ENCODE measurements at places on chromosomes 6 and 20.

DNA sequence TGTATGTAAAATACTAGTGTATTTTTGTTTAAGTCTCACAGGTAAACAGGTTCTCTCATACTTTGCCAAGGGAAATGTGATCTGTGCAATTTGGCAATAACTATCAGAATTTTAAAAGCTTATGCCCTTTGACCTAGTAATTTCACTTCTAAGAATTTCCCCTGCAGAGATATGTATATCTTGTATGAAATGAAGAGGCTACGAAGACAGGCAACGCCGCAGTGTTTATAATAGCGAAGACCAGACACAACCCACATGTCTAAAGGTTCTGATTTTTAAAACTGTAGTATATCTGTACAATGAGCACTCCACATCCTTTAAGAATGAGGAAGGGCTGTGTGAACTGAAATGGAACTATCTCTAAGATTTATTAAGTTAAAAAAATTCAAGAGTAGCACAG lies 7.5 kb downstream of the TRAF3IP2 start:
- no peak for DNase-seq

DNA sequence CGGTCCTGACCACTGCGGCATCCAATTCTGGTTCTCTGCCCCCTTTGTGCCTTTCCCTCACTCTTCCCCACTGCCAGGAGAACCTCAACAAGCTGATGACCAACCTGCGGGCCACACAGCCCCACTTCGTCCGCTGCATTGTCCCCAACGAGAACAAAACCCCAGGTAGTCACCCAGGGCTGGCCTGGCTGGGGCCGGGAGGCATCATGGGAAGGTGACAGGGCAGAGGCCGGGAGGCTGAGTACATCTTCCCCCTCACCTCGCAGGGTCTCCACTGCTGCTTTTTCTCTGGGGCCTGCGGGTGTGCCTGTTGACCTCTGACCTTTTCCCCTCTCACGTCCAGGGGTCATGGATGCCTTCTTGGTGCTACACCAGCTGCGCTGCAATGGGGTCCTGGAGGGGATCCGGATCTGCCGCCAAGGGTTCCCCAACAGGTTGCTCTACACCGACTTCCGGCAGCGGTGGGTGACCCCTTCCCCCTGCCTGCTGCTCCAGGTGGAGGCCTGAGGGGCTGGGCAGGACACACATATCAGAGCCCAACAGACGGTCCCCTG lies 35.1 kb downstream of the MYH7B start:
- no peak for DNase-seq

- DNase-seq: no peak
These were observed 32.0 kb upstream of the SCRT2 start for GRCh38 chr20:707451-708110.

DNA sequence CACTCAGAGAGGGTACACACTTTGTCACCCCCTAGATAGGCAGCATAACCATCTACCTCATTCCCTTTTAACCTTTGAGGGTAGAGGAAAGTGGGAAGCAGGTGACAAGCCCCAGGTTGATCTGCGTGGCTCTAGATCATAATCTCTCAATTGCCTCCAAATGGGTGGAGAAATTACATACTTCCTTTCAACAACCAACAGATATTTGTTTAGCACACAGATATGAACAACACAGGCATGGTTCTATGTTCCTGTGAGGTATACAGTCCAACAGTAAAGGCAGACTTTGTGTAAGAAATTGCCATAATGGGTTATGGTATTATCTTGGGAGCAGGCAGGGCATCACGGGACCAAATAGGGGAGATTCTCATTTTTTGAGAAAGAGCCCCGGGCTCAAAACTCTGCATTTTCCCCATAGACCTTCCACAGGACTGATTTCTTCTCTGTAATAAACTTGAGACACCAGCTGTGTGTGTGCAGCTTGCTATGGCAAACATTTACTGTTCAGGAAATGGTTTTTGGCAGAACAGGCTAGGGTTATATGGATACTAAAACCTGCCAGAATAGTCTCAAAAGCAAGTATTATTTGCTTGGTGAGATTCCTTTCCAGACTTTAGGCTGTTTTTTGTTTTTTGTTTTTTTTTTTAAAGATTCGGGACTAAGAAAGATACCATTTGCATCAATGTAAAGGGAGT lies 126.2 kb downstream of the CD164 start:
- no peak for DNase-seq

DNA sequence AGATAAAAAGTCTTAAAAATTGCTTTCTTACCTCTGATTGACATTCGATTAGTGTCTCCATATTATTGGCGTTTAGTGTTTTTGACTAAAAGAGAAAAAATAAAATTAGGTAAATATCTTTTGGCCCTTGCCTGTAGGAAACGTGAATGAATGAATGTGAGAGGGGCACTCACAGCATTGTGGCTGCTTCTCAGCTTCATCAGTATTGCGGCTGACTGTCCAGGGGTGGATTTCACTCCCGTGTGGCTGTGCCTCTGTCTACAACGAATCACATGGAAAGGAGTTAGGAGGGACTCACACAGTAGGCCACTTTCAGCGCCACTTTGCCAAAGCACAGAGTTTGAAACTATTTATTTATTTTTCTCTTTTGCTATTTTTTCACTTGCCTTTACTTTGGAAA lies 844 bp downstream of the TAGAP start:
- peak; percentile 54 for DNase-seq

GRCh38 chr6:158781692-158782373 lies 37.3 kb downstream of the EZR start:
- no peak for DNase-seq

DNA sequence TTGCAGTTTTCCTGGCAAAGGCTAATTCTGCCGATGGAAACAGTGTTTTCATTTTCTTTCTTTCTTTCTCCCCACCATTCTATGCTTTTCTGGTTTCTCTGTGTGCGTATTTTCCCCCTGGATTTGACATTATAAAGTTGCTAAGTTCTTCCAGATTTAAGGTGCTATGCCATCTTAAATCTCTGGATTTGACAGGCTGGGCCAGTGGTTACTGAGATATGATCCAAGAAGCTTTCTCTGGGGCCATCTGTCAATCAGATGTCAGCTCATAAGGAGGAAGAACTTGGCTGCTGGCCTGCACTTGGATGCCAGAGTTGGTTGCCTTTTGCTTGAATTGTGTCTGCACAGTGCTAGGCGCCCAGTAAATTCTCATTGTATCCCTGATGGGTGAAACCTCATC lies 39.7 kb downstream of the SLC2A10 start:
- no peak for DNase-seq

- no peak for DNase-seq
These were observed 92.4 kb downstream of the DST start for GRCh38 chr6:56550301-56550700.

GRCh38 chr20:48801197-48801596 lies 26.6 kb downstream of the PREX1 start:
- DNase-seq: no peak

GRCh38 chr6:120553353-120553752 lies 780.9 kb downstream of the TBC1D32 start:
- no peak for DNase-seq

DNA sequence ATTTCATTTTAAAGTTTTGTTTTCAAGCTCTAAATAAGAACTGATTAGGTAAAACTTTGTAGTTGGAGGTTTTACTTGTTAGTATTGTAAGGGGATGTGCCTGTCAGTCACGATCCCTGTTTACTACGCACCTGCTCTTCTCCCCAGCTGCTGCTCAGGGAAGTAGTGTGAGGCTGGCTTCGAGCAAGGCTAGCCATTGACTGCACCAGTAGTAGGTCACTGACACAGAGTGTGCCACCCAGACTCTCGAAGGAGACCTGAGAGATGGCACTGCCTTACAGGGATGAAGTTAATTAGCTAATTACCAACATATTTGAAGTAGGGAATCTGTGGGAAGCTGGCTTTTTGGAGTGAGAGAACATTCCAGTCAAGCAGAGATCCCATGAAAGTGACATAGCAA lies 89.2 kb downstream of the DNAH8 start:
- no peak for DNase-seq

DNA sequence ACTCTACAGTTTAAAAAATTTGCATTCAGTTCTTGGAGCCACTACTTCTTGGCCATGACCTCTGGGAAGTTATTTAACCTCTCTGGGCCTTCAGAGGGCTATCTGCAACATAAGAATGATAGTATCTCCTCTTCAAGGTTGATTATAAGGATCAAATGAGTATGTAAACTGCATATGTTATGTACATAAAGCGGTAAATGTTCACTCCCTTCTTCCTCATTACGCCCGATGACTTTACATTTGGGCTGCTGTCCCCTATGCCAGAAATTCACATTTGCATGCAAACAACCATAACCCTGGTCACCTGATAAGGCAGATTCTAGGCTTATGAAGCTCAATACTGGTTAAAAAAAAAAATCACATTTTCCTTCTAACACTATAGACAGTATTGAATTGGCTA lies 50.4 kb downstream of the ALDH5A1 start:
- DNase-seq: no peak

GRCh38 chr20:51894201-51894600 lies 91.9 kb upstream of the SALL4 start:
- DNase-seq: no peak

DNA sequence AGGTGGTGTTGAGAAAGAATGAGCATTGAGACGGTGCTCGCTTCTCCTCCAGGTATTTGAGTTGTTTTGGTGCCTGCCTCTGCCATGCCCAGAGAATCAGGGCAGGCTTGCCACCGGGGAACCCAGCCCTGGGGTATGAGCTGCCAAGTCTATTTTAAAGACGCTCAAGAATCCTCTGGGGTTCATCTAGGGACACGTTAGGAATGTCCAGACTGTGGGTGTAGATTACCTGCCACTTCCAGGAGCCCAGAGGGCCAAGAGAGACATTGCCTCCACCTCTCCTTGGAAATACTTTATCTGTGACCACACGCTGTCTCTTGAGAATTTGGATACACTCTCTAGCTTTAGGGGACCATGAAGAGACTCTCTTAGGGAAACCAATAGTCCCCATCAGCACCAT lies 28.3 kb downstream of the SAYSD1 start:
- DNase-seq: no peak

- no peak for DNase-seq
These were observed 109.7 kb upstream of the FOXQ1 start for GRCh38 chr6:1202201-1202600.

GRCh38 chr20:49292010-49292409 lies 14.2 kb upstream of the ZNFX1 start:
- DNase-seq: no peak

GRCh38 chr6:23243854-23244253 lies 674.5 kb downstream of the HDGFL1 start:
- DNase-seq: no peak

- no peak for DNase-seq
These were observed 2.8 kb downstream of the KCNQ5 start for GRCh38 chr6:72624557-72625160.

GRCh38 chr6:56954403-56955170 lies at the start of gene BEND6:
TSS of gene BEND6 (plus strand) at chr6:56955107. CDS start at chr6:56981811, 26,704 bp downstream.
- no peak for DNase-seq

GRCh38 chr6:151257985-151258445 lies 18.2 kb downstream of the AKAP12 start:
- no peak for DNase-seq

GRCh38 chr6:160975162-160975561 lies 16.4 kb upstream of the MAP3K4 start:
- no peak for DNase-seq

- no peak for DNase-seq
These were observed 32.7 kb upstream of the PROKR2 start for GRCh38 chr20:5349448-5349847.

GRCh38 chr6:56724455-56724854 lies 81.8 kb upstream of the DST start:
- DNase-seq: no peak

- no peak for DNase-seq
These were observed 740.5 kb downstream of the CBLN4 start for GRCh38 chr20:55264703-55265239.

DNA sequence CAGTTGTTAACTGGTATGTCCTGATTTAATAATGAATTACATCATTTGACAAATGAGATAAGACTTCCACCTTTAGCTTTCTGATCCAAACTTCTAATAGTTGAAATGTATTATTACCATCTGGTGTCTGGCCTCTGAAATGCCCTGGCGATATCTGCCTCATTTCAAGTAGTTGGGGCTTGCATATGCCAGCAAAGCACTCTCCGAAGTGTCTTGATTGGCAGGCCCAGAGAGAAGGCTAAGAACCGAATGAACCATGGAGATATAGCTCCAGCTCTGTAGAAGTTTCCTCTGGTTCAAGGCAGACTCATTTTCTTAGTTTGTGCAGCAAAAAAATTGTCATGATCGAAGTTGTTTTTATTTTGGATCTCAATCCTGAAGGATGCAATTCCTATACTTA lies 13.4 kb upstream of the HIVEP2 start:
- no peak for DNase-seq

DNA sequence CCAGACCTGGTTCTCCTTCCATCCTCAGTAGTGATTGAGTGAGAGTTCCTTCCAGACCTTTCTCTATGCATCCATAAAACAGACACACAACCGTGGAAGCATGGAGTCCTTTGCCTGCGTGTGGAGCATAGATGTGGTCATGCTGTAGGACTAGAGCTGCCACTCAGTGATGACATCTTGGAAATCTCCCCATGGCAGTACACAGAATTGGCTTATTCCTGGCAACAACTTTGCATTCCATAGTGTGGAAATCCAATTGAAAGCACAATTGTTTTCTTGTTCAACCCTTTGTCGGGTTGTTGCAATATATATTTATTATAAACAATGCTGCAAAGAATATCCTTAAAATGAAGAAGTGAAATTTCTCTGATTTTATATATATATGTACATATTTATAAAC lies 547.8 kb downstream of the CDH26 start:
- no peak for DNase-seq

GRCh38 chr6:42359021-42359420 lies 92.7 kb downstream of the TRERF1 start:
- no peak for DNase-seq

GRCh38 chr6:56091159-56091869 lies 156.1 kb downstream of the COL21A1 start:
- no peak for DNase-seq

GRCh38 chr6:14520029-14520428 lies 402.5 kb downstream of the CD83 start:
- DNase-seq: no peak

- DNase-seq: no peak
These were observed 125.2 kb downstream of the HIVEP2 start for GRCh38 chr6:142819603-142820337.

DNA sequence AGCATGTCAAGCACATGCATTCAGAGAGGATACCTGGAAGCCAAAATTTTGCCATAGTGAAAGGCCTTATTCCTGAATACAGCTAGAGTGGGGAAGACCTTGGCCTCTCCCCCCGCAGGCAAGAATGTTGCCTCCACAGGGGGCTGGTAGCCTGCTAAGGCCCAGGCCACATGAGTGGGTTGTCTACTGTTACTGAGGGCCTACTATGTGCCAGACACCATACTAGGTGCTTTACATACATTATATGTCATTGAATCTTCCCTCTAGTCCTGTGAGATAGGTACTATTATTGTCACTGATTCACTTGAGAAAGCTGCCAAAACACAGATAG lies 642 bp upstream of the PI16 start:
- no peak for DNase-seq

DNA sequence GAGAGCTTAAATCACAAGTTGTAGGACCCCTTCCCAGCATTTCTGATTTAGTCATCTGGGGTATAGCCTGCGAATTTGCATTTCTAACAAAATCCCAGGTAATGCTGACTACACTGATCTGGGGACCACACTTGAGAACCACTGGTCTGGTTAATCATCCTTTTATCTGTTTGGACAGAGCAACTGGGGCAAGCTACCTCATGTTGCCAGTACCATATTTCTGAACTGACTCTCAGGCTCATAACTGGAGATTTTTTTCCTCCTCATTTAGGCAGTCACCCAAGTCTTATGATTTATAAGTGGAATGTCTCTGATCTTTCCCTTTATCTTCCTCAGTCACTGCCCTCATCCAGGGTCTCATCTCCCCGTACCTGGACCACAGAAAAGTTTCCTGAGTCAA lies 12.0 kb upstream of the GTF3C6 start:
- DNase-seq: no peak

Data from CD4-positive, alpha-beta T cell treated with Interferon gamma for 1 hour (primary cell).